ENCODE measurements at places on chromosomes 2 and 18. TPM values are rescaled to one million over a fixed set of nuclear protein-coding genes. Genes with fewer than 3 reads are reported as not detected.

Gene FTCDNL1
- 0.69 TPM for total RNA-seq

Gene SRD5A2
- total RNA-seq, result not detected

- DNase-seq, result no peak
Observed at GRCh38 chr18:50330176-50330575, 42.7 kb upstream of the CXXC1 start.

- peak; percentile 65 for DNase-seq
Observed at GRCh38 chr2:108621087-108621559, 86.9 kb downstream of the LIMS1 start.

GRCh38 chr2:231113489-231113888 lies 11.4 kb downstream of the HTR2B start:
- no peak for DNase-seq

DNA sequence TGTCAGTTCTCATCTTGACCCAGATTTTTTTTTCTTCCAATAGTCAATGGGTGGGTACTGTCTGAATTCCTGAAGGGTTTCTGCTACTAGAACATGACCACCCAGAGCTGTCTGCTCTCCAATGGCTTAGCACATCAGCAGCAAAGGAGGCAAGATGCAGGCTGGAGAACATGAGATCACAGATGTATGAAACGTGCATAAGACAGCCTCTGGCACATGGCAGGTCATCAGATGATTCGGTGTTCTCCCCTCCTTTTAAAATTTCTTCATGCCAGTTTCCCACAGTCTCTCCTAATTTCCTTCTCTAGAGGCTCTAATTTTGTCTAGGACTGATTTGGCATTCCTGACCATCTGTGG lies 359.3 kb upstream of the TNP1 start:
- no peak for DNase-seq

- no peak for DNase-seq
Observed at GRCh38 chr2:161161074-161161706, 962 bp downstream of the TANK start.

GRCh38 chr18:31538837-31539236 lies 40.9 kb downstream of the DSG2 start:
- DNase-seq, result no peak

GRCh38 chr2:68119504-68119903 lies 38.2 kb upstream of the PNO1 start:
- no peak for DNase-seq

DNA sequence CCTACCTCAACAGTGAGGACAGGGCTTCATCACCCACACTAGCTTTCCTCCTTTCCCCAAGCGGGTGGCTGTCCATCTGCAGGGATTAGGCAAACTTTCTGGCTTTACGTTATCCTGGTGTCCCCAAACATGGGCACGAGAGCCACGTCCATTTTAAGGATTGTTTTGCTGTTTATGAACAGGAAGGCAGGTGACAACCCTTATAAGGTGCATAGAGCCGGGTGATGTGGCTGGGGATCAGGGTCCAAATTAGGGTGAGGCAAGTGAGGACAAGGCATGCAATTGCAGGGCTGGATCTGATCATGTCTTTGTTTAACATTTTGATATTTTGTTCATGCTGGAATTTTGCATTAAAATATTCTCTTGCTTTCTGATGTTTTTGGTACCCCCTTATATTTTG lies 27.6 kb upstream of the ITGA6 start:
- DNase-seq, result no peak
